ENCODE measurements at places on chromosomes 3 and 15.

DNA sequence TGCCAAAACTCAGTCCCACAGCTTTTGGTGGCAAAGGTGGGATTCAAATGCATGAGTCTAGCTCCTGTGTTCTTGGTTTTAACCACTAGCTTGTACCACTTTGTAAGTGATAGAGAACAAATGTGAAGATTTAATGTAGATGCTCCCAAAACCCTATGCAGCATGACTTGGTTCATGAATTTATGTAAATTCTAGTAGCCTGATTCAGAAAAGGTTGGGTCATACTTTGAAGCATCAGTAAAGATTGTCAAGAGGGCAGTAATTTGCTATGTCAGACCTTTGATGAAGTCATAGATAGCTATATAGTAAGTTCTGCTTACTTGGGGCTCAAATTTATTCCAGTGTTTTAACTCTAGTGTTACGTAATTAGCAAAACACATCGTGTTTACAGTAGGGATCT is 75.6 kb downstream of the VPS8 start:
- H3K36me3 ChIP-seq = peaks cover 11% of the 10 kb centered on the region
- no peaks in the 10 kb centered on the region for H3K4me1 ChIP-seq
- H3K27me3 ChIP-seq = no peaks in the 10 kb centered on the region
- no peak overlapping the region for H3K27ac ChIP-seq

GRCh38 chr3:10377148-10377725 is 56.3 kb upstream of the SEC13 start:
- H3K36me3 ChIP-seq = no peaks in the 10 kb centered on the region
- no peak overlapping the region for H3K27ac ChIP-seq
- DNase-seq = no peak
- no peaks in the 10 kb centered on the region for H3K27me3 ChIP-seq
- no peaks in the 10 kb centered on the region for H3K4me1 ChIP-seq
- H3K4me3 ChIP-seq = no peak overlapping the region

GRCh38 chr3:171387062-171387461 is 73.1 kb downstream of the TNIK start:
- H3K27me3 ChIP-seq = no peaks in the 10 kb centered on the region
- no peak overlapping the region for H3K27ac ChIP-seq
- no peak for DNase-seq
- H3K4me1 ChIP-seq = no peaks in the 10 kb centered on the region
- no peak overlapping the region for H3K4me3 ChIP-seq

GRCh38 chr3:122200661-122201060 is 17.2 kb downstream of the CASR start:
- H3K4me3 ChIP-seq = no peak overlapping the region
- no peaks in the 10 kb centered on the region for H3K36me3 ChIP-seq
- H3K27me3 ChIP-seq = no peaks in the 10 kb centered on the region
- no peak overlapping the region for H3K27ac ChIP-seq
- no peak for DNase-seq

GRCh38 chr3:103295974-103296570 is 861.3 kb downstream of the ZPLD1 start:
- DNase-seq = no peak
- H3K27ac ChIP-seq = no peak overlapping the region
- H3K4me3 ChIP-seq = no peak overlapping the region
- no peaks in the 10 kb centered on the region for H3K27me3 ChIP-seq
- H3K4me1 ChIP-seq = no peaks in the 10 kb centered on the region

- DNase-seq = no peak
- H3K4me1 ChIP-seq = no peaks in the 10 kb centered on the region
- H3K27me3 ChIP-seq = no peaks in the 10 kb centered on the region
- no peaks in the 10 kb centered on the region for H3K36me3 ChIP-seq
- H3K4me3 ChIP-seq = no peak overlapping the region
Measured at GRCh38 chr15:27694506-27695087, 404.5 kb downstream of the OCA2 start.

DNA sequence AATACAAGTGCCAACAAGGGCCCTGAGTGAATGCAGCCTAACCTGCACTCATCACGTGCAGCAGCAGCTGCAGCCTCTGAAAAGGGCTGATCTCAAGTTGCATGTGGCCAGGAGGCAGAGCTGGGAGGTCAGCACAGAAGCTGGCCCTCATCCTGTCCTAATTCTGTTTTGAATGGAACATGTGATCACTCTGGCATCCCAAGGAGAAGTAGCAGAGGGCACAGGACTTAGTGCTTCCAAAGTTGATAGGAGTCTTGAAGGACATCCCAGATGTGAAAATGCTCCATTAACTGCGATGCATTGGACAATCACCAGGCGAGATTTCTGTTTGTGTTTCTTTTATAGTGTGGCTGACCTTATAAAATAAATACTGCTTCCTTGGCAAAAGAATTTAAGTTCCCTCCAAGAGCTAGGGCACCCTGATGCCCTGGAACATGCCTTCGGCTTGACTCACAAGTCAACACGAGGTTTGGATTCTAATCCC is 31.6 kb upstream of the STAG1 start:
- H3K4me3 ChIP-seq = no peak overlapping the region
- no peaks in the 10 kb centered on the region for H3K27me3 ChIP-seq
- peaks cover 28% of the 10 kb centered on the region for H3K4me1 ChIP-seq

GRCh38 chr3:142819179-142819578 is 69.7 kb downstream of the PCOLCE2 start:
- H3K4me1 ChIP-seq = no peaks in the 10 kb centered on the region
- no peaks in the 10 kb centered on the region for H3K36me3 ChIP-seq
- DNase-seq = no peak
- H3K27me3 ChIP-seq = no peaks in the 10 kb centered on the region

GRCh38 chr3:49296781-49297411 is 19.9 kb upstream of the C3orf62 start:
- peak overlapping the region; percentile 64 for H3K27ac ChIP-seq
- H3K4me3 ChIP-seq = no peak overlapping the region
- no peak for DNase-seq
- H3K36me3 ChIP-seq = peaks cover 4% of the 10 kb centered on the region
- H3K27me3 ChIP-seq = no peaks in the 10 kb centered on the region

- H3K4me1 ChIP-seq = no peaks in the 10 kb centered on the region
- no peaks in the 10 kb centered on the region for H3K36me3 ChIP-seq
- no peaks in the 10 kb centered on the region for H3K27me3 ChIP-seq
- no peak overlapping the region for H3K27ac ChIP-seq
Measured at GRCh38 chr15:33675246-33675645, 293.1 kb upstream of the CHRM5 start.

- no peak overlapping the region for H3K27ac ChIP-seq
- peaks cover 5% of the 10 kb centered on the region for H3K36me3 ChIP-seq
- DNase-seq = no peak
- H3K27me3 ChIP-seq = no peaks in the 10 kb centered on the region
- H3K4me3 ChIP-seq = no peak overlapping the region
Measured at GRCh38 chr3:136114421-136114820, 81.7 kb downstream of the MSL2 start.

Data from vagina (tissue), 2 donors.